ENCODE measurements at places on chromosomes 16 and 17.

DNA sequence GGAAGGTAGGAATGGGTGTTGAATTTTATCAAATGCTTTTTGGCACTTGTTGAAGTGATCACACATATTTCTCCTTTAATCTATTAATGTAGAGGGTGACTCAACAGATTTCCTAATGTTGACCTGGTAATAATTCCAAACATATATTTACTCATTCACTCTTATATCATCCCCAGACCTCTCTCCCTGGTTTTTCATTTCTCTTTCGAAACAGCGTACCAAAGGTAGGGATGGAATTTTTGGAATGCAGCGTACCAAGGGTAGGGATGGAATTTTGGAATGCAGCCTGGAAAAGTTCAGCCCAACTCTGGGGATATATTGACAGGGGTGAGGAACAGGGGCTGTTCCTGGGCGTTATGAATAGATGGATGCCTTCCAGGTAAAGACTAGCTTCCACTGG is 7.3 kb downstream of the KIF18B start:
- DNase-seq, result no peak

GRCh38 chr17:62892061-62892675 is 73.9 kb upstream of the TANC2 start:
- DNase-seq, result no peak

DNA sequence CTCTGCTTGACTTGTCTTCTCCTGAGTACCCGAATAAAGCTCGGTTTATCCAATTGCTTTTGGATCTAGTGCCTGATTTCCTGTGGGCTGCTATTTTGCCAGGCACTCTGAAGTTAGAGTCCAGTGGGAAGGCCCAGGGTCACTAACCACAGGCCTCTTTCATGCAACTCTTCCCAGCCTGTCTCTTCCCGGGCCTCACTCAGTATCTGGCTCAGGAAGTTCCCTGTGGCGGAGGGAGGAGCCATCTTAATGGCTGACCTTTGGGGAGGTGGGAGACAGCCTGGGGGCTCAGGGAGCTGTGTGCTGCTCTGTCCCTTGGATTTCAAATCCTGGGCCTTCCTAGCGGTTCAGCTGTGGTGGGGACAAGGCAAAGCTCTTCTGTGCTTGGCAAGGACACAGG is 328.5 kb downstream of the SLC39A11 start:
- DNase-seq, result no peak

DNA sequence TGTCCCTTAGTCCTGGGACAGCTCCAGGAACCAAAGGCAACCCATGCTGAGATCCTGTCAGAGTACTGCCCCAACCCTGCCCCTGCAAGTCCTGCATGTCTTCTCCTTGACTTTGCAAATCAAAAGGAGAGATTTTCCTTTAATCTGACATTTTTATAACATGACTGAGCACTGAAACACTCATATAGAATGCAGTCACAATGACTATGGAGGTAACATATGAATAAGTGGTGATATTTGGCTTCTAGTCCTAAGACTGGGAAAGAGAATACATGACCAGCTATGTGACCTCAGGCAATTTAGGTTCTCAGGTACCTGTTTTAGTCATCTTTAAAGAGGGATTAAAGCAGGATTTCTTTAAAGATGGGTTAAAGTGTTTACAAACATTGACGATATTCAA is 941.6 kb upstream of the CDH8 start:
- DNase-seq, result no peak

- no peak for DNase-seq
Observed at GRCh38 chr17:78976907-78977680, 2.6 kb downstream of the LGALS3BP start.

DNA sequence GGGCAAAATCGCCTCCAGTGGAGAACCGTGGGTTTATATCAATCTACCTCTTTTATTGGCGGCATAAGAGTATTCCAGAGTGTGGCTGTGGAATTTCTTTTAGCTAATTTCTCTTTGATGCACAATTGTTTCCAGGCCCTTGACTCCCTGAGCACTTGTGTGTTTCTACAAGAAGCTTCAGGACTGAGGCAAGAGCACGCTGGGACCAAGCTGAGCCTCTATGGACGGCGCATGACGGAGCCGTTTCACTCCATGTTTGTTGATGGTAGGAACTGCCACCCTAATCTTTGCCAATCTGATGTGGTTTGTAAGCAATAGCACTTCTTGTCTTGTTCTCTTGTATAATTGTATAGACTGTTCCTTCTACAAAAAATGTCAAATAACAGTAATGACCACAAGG is 11.2 kb upstream of the ANKRD40CL start:
- DNase-seq, result no peak

DNA sequence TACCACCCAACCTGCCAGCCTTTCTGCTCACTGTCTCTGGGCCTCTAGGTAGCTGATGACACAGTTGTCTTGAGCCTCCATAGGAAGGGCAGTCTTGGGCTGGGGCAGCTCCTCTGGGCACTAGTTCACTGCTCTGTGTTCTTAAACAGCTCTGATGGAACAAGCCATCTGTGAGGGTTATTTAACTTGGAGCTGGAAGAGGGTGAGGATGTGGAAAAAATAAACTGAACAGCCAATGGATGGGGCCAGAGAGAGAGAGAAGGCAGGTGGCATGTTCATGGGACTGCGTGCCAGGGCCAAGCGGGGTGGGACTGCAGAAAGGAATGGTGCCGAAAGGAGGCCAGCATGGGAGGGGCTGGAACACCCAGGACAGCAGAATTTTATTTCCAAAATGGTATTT is 52.6 kb downstream of the HIC1 start:
- DNase-seq, result no peak

DNA sequence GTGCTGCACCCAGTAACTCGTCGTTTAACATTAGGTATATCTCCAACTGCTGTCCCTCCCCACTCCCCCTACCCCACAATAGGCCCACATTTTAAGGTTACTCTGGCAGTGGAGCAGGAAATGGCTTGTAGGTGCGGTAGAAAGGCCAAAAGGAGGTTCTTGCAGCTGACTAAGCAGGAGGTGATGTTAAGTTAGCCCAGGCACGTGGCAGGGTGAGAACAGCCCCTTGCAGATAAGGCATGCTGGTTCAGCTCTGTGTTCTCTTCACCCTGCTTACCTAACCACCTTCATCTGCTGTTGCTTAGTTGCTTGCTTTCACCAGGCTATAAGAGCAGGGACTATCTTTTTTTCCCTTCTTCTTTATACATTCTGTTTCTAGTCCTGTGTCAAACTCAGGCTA is 1082.8 kb upstream of the RBFOX1 start:
- no peak for DNase-seq

DNA sequence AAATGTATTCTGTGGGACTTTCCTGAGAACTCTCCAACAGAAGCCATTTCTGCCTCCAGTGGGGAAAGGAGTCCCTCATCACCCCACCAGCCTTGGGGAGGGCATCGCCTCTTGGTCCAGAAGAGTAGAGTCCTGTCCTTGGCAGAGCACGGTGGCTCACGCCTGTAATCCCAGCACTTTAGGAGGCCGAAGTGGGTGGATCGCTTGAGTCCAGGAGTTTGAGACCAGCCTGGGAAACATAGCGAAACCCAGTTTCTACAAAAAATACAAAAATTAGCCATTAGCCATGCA is 41.0 kb downstream of the LYRM1 start:
- no peak for DNase-seq

DNA sequence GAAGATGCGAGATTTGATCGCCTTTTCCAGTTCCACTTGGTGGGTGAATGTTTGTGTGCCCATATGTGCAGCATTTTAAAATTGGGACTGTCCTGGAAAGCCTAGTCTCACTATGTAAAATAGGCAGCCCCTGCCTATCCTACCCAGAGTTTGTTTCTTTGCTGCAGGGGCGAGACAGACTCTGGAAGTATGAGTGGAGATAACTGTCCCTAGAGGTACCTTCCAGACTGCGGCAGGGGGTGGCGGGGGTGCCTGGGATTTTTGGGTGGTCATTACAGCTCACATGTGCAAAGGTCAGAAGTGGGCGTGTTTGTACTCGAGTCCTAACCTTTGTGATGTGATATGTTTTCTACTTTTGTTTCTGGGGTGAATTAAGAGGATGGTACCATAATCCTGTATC is 36.6 kb downstream of the MPRIP start:
- no peak for DNase-seq

All from GM19239 (cell line).